ENCODE measurements at places on chromosomes 12 and 14.
A peak's percentile ranks its signal among the peaks of the same experiment; 100 is the strongest.

DNA sequence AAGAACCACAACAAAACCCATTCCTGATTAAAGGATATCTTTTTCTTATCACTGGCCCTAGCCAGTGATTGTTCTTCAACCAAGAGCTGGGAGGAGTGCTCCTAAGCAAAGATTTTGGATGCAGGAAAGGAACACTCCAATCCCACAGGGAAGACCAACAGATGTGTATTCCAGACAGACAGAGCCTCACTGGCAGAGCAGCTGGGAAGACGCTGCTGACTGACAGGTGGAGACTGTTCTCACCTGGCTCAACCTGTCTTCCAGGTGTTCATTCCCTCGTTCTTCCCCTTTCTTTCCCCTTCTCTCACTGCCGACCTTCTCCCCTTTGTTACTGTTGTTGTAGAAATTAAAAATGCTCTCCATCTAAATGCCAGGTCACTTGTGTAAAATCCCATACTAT, 89.7 kb upstream of the CCDC198 start:
- no peak for DNase-seq

DNA sequence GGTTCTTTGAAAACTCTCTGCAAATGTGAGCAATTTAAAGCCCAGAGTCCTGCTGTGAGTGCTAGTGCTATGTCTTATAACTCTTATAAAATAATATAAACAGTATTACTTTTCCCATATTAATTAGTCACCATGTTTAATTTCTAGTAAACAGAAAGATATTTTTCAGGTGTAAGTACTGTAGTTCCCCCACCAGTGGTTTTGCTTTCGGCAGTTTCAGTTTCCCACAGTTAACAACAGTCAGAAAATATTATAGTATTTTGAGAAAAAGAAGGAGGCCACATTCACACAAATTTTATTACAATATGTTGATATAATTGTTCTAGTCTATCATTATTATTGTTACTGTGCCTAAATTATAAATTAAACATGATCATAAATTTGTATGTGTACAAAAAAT, 800.5 kb downstream of the LRFN5 start:
- no peak for DNase-seq

- DNase-seq, result no peak
These were observed 257.7 kb downstream of the BTG1 start for GRCh38 chr12:91887957-91888356.

GRCh38 chr12:131093604-131093955, 139.9 kb downstream of the ADGRD1 start:
- no peak for DNase-seq

DNA sequence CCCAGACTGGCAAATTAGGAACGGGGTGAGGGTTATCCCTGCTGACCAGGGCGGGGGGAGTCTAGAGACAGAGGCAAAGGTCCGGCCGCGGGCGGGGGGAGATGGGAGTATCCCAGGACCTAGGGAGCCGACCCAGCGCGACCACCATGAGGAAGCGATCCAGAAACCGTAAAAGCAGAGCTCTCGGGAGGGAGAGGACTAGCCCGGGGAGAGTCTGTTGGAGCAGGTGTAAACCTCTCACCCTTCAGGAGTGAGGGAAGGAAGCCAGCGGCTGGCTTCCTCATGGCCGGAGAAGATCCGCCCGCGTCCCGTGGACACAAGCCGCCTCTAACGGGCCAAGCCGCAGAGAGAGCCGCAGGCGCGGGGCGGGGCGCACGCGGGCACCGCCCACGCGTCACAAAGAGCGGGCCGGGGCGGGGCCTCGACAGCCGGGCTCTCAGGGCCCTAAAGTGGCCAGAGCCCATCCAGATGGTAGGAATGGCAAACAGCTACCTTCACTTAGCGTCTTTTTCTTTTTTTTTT, at the start of gene ACRBP:
TSS of gene ACRBP (minus strand) at position 350 of the 522 bp plus-strand sequence. CDS start at position 284, 66 bp downstream.
- peak; percentile 75 for DNase-seq

DNA sequence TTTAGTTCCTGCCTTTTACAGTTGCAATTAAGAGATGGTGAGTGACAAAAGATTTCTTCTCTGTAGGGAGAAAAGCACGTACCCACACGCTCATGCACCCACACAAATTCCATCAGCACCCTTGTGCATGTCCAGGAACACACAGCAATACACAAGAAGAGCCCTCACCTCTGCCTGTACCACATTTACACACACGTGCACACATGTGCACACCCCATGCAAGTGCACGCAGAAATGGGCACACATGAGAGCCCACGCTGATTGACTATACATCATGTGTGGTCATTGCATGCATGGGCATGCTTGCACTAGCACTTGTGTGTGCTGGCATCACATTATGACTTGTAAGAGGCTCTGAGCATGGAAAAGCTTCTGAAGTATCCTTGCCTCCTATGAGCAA, 70.5 kb downstream of the SERPINA3 start:
- DNase-seq, result no peak

DNA sequence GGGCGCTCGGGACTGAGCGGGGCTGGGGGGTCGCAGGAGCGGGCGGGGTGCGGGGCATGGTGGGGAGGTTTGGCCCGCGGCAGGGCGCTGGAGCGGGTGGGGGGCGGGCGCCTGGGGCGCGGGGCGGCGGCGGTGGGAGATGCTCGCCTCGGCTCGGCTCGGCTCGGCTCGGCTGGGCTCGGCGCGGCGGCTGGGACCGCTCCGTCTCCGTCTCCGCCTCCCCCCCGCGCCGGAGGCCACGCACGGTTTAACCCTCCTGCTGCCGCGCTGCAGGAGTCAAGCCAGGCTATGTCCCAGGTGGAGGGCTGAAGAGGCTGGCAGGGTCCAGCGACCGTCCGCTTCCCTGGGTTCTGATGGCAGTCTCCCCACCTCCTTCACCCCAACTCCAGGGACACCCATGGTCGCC, at the start of gene PIANP:
TSS of gene PIANP (minus strand) at position 170 of the 406 bp plus-strand sequence. CDS start 2,754 bp downstream, outside the sequence.
- peak; percentile 77 for DNase-seq

DNA sequence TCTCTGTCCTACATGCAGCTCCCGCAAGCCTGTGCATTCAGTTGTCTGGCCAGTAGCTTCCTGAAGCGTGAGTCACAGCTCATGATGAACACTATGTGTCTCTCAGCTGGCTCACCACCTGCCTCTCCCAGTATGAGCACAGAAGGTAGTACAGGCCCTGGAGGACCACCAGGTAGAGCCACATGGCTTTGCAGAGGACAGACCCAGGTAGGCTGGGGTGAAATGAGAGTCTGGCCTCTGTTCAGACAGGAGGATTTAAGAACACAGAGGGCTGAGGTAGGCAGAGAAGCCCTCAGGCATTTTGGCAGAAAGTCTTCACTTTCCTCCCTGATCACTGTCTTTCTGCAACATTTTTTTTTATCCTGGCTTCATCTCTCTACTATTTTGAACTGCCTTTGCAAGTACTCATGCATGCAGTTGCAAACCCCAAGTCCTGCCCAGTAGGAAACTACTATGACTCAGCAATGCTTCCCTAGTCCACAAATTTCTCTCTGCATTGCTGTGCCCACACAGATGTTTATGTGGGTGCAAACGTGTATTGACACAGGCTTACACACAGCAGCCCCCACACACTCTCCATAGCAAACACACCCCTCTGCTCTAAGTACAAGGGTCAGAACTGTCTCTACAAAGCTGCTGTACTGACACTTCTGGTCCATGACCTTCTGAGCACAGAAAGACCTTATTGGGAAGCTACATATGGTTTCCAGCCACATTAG, 7.2 kb upstream of the SDR9C7 start:
- no peak for DNase-seq

DNA sequence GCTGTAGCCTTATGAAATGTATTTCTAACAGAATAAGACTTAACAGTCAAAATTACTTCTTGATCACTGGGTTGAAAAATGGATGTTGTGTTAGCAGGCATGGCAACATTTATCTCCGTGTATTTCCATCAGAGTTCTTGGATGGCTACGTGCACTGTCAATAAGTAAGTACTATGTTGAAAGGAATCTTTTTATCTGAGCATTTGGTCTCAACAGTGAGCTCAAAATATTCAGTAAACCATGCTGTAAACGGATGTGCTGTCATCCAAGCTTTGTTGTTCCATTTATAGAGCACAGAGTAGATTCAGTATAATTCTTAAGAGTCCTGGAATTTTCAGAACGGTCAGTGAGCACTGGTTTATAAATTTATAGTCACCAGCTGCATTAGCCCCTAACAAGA, 15.5 kb downstream of the SCAF11 start:
- DNase-seq, result no peak

DNA sequence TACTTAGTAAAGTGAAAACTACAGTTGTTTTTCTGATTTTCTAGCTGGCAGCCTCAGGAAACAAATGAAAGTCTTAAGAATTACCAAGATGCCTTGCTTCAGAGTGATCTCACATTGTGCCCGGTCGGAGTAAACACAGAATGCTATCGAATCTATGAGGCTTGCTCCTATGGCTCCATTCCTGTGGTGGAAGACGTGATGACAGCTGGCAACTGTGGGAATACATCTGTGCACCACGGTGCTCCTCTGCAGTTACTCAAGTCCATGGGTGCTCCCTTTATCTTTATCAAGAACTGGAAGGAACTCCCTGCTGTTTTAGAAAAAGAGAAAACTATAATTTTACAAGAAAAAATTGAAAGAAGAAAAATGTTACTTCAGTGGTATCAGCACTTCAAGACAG, 28.9 kb downstream of the RXYLT1 start:
- no peak for DNase-seq

Measured in Caco-2 (cell line).